Endodermal cell (in vitro differentiated cells): ENCODE measurements at places on chromosomes 2 and 18. TPM values are rescaled to one million over a fixed set of nuclear protein-coding genes. Genes with fewer than 3 reads are reported as not detected.

- no peaks in the 10 kb centered on the region for H3K36me3 ChIP-seq
- H3K27ac ChIP-seq: no peak overlapping the region
- DNase-seq: no peak
- H3K4me1 ChIP-seq: no peaks in the 10 kb centered on the region
- H3K27me3 ChIP-seq: no peaks in the 10 kb centered on the region
These were observed 128.7 kb downstream of the PLA2R1 start for GRCh38 chr2:159933727-159934049.

DNA sequence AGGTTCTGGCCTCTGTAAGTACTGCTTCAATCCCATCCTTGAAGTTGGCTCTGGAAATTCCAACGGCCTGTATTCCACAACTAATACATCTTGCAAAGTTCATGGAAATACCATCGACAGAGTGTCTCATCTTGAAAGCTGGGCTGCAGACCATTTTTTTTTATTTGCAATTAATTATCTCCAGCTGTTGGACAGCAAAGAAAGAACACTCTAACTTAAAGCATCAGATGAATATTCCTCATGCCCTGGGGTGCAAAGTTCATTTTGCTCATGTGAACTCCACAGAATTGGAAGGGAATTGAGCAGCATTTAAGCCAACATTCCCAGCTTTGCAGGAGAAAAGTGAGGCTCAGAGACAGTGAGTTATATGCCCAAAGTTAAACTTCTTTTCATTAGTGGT, 96.5 kb upstream of the PIEZO2 start:
- DNase-seq: no peak
- H3K36me3 ChIP-seq: no peaks in the 10 kb centered on the region
- H3K27ac ChIP-seq: no peak overlapping the region
- H3K4me1 ChIP-seq: no peaks in the 10 kb centered on the region
- H3K27me3 ChIP-seq: no peaks in the 10 kb centered on the region

GRCh38 chr2:240377366-240377765, 58.1 kb upstream of the GPC1 start:
- no peaks in the 10 kb centered on the region for H3K27me3 ChIP-seq
- H3K27ac ChIP-seq: no peak overlapping the region
- no peaks in the 10 kb centered on the region for H3K36me3 ChIP-seq
- no peak overlapping the region for H3K4me3 ChIP-seq

GRCh38 chr2:17617516-17617915, 77.0 kb downstream of the VSNL1 start:
- H3K36me3 ChIP-seq: no peaks in the 10 kb centered on the region
- H3K27me3 ChIP-seq: no peaks in the 10 kb centered on the region
- no peak overlapping the region for H3K4me3 ChIP-seq
- DNase-seq: no peak

DNA sequence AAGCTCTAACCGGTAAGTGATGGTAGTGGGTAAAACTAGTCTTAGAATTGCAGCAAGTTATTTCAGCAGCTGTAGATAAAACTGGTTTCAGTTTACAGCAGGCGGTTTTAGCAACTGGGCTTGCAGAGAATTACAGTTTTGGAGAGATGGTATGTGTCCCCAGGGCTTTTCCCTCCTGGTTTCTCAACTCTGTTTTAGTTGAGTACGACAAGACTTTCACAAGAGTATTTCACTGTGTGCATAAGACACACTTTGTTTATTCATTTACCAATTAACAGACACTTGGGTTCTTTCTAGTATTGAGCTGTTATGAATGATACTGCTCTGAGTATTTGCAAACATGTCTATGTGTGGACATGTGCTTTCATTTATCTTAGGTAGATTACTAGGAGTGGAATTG, 65.6 kb upstream of the RFX8 start:
- no peak for DNase-seq
- H3K27ac ChIP-seq: no peak overlapping the region
- no peak overlapping the region for H3K4me3 ChIP-seq
- no peaks in the 10 kb centered on the region for H3K36me3 ChIP-seq

- peaks cover 30% of the 10 kb centered on the region for H3K36me3 ChIP-seq
- no peak overlapping the region for H3K4me3 ChIP-seq
- H3K27ac ChIP-seq: no peak overlapping the region
These were observed 18.8 kb downstream of the KLHL41 start for GRCh38 chr2:169528271-169528701.

EFHD1 gene
- total RNA-seq: 10.8 to 16.2 TPM (median 12.5 TPM) in 3 replicates

DNA sequence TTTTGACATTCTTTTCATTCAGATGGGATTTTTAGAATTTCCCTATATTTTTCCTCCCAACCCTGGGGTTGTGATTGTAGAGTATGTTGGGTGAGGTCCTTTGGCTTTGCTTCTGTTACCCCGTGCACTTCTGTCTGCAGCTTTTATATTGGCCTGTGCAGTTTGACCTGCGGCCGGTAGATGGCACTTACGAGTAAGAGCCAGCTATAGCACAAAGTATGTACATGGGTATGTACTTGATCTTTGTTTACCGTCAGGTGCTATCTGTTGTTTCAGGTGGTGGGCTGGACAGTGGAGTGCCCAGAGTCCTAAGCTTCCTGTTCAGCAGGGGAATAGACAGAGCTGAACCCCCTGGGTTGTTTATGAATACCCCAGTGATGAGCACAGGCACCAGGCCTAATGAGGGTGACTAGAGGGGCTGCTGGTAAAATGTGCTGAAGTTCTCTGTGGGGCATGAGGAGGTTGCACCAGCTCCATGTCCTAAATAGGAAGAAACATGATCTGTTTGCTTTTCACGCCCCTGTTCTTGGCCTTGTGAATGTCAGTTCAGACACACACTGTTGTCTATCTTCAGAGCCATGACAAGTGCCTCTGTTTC, 58.9 kb upstream of the THUMPD2 start:
- no peaks in the 10 kb centered on the region for H3K36me3 ChIP-seq

COMMD1 gene
- total RNA-seq: 20.9 to 28.4 TPM (median 24.4 TPM) in 3 replicates

LOXL3 gene
- 6.9 and 7.6 TPM in 2 replicates for total RNA-seq
